Activated naive CD4-positive, alpha-beta T cell treated with anti-CD3 and anti-CD28 coated beads, Interleukin-2, amount 10 ng/mL, durations not matched to agents 7 days and 5 days (primary cell): ENCODE measurements at places on chromosomes 13 and 19.

DNA sequence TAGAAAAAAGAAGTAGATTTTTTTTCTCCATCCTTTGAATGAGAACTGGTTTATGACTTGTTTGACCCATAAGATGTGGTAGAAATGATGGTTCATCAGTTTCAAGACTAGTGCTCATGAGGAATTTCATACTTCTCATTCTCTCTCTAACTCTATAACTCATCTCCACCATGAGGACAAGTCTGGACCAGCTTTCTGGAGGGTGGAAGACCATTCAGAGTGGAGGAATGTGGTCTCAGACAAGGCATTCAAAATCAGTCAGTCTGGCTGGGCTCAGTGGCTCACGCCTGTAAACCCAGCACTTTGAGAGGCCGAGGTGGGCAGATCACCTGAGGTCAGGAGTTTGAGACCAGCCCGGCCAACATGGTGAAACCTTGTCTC, 3.5 kb upstream of the EID2 start:
- H3K4me1 ChIP-seq = peaks cover 72% of the 10 kb centered on the region
- H3K4me3 ChIP-seq = no peak overlapping the region
- H3K27ac ChIP-seq = no peak overlapping the region
- no peak for DNase-seq
- no peaks in the 10 kb centered on the region for H3K27me3 ChIP-seq

DNA sequence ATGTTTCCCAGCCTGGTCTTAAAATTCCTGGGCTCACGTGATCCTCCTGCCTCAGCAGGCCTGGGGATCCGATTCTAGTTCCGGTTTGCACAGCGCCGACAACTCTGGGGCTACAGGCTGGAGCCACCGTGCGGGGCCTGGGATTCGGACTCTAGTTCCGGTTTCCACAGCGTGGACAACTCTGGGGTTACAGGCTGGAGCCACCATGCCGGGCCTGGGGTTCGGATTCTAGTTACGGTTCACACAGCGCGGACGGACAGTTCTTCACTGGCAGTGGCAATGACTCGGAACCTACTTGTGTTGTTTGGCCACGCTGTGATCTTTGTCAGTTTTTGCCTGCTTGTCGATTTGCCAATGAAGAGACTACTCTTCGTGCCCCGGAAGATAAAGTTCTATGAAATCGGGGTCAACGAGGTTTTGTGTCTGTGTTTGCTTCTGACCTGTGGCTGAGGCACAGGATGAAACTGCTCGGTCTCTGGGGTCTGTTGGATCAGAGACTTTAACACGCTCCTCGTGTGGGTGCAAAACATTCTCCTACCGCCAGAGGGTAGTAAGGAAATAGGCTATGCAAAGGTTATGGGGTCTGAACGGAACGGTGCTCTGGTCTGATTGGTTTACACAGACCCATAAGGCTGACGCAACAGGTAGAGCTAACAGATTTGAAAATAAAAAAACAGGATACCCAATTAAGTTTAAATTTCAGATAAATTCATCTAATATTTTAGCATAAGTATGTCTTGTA, 12.1 kb upstream of the ZSCAN1 start:
- peak; percentile 51 for DNase-seq
- H3K4me3 ChIP-seq = no peak overlapping the region
- H3K4me1 ChIP-seq = no peaks in the 10 kb centered on the region
- H3K36me3 ChIP-seq = peaks cover 1% of the 10 kb centered on the region
- H3K27me3 ChIP-seq = no peaks in the 10 kb centered on the region

DNA sequence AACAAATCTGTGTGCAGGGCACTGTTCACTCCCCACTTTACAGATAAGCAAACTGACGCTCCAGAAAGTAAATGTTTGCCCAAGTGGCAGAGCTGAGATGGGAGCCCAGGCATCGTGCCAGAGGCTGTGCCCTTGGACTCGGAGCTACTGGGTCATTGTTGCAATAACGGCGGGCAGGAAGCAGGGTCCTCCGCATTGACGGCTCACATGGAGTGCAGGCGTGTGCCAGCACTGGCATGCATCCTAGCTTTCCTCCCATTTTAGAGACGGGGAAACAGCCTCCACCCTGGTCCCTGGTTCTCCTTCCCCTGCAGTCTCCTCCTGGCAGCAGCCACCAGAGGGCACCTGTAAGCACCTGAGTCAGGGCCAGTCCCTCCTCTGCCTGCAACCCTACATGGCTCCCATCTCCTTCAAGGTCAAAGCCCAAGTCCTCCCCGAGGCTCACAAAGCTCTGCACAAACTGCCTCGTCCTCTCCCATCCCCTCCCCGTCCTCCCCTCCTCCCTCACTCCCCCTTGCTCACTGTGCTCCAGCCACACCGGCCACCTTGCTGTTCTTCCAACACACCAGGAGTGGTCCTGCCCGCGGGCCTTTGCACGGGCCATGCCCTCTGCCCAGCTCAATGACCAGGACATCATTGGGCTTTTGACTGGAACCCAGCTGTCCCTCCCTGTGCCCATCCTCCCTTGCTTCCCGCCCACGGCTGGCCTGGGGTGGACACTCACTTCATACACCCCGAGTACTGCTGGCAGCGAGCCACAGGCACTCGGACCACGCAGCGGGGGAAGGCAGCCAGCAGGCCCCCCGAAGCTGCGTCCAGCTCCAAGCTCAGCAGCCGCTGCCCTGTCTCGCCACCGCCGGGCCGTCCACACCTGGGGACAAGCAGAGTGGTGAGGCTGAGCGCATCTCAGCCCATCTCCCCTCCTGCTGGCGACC, 7.7 kb upstream of the LRG1 start:
- peak; percentile 35 for DNase-seq
- H3K36me3 ChIP-seq = no peaks in the 10 kb centered on the region
- H3K27ac ChIP-seq = no peak overlapping the region

DNA sequence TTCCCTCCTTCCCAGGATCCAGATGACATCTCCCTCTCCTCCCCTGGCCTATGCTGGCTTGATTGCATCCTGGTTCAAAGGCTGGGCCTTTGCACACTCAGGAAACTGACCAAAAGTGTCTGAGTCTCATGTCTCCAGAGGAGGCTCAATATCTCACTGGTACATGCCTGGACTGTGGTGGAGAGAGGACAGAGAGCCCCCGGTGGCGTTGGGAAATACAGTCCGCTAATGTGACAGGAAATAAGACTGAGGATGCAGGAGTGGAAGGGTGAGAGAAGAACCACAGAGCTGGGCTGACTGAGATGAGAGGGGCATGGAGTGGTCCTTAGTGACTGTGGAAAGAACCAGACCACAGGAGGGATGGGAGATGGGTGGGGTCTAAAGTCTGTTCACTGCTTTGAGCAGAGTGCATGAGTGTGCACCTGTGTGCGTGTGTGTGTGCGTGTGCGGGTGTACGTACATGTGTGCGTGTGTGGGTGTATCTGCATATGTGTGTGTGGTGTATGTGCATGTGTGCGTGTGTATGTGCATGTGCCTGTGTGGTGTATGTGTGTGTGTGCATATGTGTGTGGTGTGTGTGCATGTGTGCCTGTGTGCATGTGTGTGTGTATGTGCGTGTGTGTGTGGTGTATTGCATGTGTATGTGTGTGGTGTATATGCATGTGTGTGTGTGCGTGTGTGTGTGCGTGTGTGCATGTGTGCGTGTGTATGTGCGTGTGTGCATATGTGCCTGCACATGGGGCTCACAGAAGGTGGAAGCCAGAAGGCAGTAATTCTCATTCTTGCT, 1.9 kb downstream of the SIGLEC5 start:
- H3K27ac ChIP-seq = peak overlapping the region; percentile 33
- H3K27me3 ChIP-seq = peaks cover 14% of the 10 kb centered on the region
- H3K36me3 ChIP-seq = no peaks in the 10 kb centered on the region
- H3K4me1 ChIP-seq = no peaks in the 10 kb centered on the region
- no peak overlapping the region for H3K4me3 ChIP-seq
- DNase-seq = no peak

DNA sequence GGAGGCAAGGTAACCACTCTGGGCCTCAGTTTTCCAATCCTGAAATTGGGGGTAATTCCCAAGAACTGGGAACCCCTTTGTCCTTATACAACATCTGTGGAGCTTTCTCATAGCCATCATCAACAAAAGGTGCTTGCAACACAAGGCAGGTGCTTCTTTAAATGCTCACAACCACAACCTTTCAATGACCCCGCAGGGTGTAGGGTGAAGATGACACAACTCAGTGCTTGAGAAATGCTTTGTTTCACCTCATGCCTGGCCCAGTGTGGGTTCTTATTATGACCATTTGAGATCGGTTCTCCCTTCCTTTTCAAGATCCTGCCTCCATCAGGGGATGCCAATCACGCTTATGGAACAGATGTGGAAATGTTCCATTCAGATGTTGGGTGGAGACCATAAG, 8.4 kb downstream of the WIZ start:
- no peak overlapping the region for H3K4me3 ChIP-seq
- no peaks in the 10 kb centered on the region for H3K27me3 ChIP-seq
- H3K27ac ChIP-seq = no peak overlapping the region
- no peak for DNase-seq
- peaks cover 1% of the 10 kb centered on the region for H3K4me1 ChIP-seq

GRCh38 chr19:13838435-13839129, 38.4 kb upstream of the NANOS3 start:
- peak overlapping the region; percentile 93 for H3K4me3 ChIP-seq
- peaks cover 76% of the 10 kb centered on the region for H3K4me1 ChIP-seq

- H3K4me3 ChIP-seq = no peak overlapping the region
- no peaks in the 10 kb centered on the region for H3K4me1 ChIP-seq
- no peak for DNase-seq
- H3K27ac ChIP-seq = no peak overlapping the region
Observed at GRCh38 chr13:80529734-80530133, 188.8 kb upstream of the SPRY2 start.

DNA sequence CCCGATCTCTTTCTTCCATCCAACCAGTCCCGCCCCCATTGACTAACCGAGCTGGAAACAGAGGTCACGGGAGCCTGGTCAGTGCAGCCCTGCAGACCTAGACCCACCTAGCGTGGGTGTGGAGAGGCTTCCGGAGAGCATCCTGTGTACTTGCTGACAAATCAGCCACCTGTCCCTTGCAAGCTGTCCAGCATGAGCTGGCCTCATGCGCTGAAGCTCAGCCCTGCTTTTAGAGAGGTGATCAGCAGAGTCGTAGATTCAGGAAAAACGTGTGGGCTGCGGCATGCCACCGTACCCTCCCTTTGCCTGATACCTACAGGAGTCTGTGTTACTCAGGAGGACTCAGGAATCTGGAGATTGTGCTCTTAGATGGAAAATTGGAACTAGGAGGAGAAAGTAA, 80.3 kb upstream of the UQCRFS1 start:
- H3K4me1 ChIP-seq = no peaks in the 10 kb centered on the region
- peaks cover 13% of the 10 kb centered on the region for H3K27me3 ChIP-seq
- no peaks in the 10 kb centered on the region for H3K36me3 ChIP-seq

GRCh38 chr19:49361438-49362047, 673 bp downstream of the TEAD2 start:
- peaks cover 10% of the 10 kb centered on the region for H3K4me1 ChIP-seq
- no peak overlapping the region for H3K4me3 ChIP-seq
- DNase-seq = no peak
- H3K36me3 ChIP-seq = no peaks in the 10 kb centered on the region
- H3K27me3 ChIP-seq = peaks cover 18% of the 10 kb centered on the region

DNA sequence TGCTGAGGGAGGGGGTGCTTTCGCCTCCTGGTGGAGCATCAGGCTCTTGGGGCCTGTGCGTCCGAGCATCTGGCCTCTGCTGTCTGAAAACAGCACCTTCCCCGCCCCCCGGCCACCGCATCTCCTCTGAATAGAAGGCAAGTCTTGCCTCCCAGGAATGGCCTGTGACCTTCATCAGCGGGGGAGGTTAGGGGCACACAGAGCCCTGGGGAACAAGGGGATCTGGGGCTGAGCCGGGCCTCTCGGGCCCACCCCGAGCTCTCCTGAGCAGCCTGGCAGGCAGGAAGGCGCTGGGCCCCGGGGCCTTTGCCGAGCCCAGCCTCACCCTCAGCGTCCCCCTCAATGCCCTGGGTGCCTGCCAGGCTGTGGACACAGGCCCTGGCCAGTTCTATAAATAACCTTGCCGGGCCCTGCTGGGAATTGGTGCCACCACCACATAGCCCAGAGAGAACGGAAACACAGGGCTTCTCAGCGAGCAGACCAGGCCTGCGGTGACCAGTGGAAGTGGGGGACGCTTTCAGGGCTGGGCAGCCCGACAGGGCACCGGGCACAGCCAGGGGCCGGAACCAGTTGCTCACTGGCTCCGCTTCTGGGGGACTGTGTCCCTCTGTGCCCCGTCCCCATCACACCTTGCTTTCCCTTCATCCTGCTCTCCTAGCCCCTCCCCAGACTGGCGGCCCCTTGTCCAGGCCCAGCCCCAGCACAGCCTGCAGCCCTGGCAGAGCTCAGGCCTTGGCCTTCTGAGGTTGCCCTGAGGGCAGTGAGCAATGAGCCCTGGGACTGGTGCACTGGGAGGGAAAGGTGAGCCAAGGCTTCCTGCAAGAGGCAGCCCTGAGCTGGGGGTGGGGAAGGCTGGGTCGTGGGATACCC, 9.5 kb downstream of the STK11 start:
- no peak overlapping the region for H3K4me3 ChIP-seq
- H3K4me1 ChIP-seq = peaks cover 32% of the 10 kb centered on the region
- H3K27me3 ChIP-seq = no peaks in the 10 kb centered on the region
- no peak for DNase-seq
- peaks cover 21% of the 10 kb centered on the region for H3K36me3 ChIP-seq
- H3K27ac ChIP-seq = peak overlapping the region; percentile 67

DNA sequence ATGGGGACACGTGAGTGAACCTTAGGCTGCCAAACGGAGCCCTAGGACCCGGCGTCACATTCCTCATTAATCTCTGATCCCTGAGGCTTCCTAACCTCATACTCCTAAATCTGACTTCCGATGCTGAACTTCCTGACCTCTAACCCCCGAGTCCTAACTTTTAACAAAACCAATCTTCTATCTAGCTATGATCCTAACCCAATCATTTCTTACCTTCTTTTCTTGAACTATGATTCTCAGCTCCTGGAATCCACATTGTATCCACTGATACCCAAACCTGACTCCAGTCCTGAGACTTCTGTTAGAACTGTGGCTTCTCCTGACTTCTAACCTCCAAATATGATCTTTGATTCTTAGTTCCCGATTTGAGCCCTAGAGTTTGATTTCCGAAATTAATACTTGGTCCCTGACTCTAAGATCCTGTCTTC, 447 bp downstream of the NFKBIB start:
- peak overlapping the region; percentile 84 for H3K4me3 ChIP-seq
- no peaks in the 10 kb centered on the region for H3K27me3 ChIP-seq
- H3K36me3 ChIP-seq = peaks cover 18% of the 10 kb centered on the region
- H3K4me1 ChIP-seq = peaks cover 45% of the 10 kb centered on the region

DNA sequence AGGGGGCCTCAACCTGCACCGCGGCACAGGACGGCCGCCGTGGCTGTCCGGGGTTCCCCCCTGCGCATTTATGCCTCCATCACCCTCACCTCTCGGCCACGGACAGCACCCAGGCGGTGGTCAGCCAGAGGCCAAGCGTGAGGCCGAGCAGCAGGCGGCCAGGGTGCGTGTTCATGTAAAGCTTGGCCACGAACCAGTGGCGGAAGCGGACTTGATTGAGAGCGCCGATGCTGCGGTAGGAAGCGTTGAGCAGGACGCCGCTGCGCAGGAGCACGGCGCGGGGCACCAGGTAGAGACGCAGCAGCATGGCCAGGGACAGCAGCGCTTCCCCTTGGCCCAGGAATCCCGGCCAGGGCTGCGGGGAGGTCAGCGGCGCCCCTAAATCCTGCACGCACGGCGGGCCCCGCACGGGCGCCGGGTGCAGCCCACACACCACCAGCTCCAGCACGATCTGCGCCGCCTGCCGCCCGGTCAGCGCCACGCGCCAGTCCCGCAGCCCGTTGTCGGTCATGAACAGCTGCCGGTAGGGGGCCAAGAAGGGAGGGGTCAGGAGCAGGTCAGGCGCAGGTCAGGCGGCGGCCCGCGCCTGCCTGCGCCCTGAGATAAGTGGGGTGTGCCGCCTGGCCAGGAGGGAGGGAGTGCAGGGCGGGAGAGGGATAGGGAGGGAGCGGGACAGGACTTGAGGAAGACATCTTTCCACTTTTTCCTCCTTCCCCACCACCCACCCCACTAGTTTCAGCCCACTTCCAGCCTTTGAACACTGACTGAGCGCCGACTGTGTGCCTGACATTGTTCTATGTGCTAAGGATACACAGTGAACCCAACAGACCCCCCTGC, 6.5 kb downstream of the KCNN4 start:
- no peak overlapping the region for H3K4me3 ChIP-seq
- DNase-seq = no peak
- no peaks in the 10 kb centered on the region for H3K27me3 ChIP-seq
